Right lung (tissue), 10 donors: ENCODE measurements at places on chromosomes 16 and 17.

DNA sequence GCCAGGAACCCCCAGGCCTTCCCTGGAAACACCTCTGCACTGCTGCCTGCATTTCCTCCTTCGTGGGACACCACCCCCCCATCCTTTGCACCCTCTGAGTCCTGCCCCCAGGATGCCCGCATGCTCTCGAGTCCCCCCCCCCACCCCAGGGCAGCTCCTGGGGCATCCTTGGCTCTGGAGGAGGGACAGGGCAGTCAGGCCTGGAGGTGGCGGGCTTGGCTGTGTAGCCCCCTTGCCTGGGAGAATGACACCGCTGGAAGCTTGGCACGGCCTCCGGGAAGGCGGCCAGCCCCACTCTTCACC is 98.9 kb upstream of the GSE1 start:
- no peak for DNase-seq

DNA sequence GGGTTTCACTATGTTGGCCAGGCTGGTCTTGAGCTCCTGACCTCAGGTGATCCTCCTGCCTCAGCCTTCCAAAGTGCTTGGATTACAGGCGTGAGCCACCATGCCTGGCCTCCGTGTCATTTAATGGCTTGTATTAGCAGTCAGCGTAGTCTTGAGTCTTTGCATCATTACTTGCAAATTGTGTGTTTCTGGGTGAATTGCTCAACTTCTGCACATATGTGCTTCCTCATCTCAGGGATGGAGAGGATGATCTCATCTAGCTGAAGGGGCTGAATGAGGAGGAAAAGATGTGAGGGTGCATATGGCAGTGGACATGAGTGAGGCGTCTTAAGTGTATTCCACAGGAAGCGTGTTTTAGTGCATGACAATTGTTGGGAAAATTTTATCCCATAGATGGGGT is 155.8 kb downstream of the SNX29 start:
- no peak for DNase-seq

DNA sequence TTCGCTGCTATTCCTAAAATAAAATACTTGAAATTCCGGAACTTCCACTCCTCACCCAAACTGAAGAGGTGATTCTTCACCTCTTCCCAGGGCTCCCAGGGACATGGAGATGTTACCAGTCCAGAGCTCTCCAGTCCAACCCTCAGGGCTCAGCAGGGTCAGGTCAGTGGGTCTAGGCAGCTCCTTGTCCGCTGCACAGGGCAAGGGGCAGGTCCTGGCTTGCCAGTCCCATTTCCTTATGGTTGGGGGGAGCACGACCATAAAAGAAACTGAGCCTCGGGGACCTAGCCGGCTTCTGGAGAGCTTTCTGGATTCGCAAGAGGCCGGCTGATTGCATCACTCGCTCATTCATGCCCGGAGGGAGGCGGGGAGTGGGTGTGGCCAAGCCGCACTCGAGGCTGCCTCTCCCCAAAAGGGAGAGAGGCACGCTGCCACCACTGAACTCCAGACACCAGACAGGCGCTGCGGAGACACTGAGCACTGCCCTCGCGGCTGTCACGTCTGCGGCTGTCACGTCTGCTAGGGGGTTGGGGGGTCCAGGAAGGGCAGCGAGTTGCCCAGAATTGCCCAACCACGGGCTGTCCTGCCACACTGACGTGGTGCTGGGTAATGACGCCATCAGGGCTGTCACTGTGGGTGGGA is 15.8 kb downstream of the SLC7A5 start:
- peak; percentile 84 for DNase-seq

GRCh38 chr16:77684181-77684526 is 38.2 kb upstream of the NUDT7 start:
- DNase-seq, result peak; percentile 75

- DNase-seq, result no peak
These were observed 15.9 kb downstream of the HASPIN start for GRCh38 chr17:3739422-3740124.

GRCh38 chr17:81044764-81045589 is 10.0 kb downstream of the BAIAP2 start:
- peak; percentile 88 for DNase-seq

DNA sequence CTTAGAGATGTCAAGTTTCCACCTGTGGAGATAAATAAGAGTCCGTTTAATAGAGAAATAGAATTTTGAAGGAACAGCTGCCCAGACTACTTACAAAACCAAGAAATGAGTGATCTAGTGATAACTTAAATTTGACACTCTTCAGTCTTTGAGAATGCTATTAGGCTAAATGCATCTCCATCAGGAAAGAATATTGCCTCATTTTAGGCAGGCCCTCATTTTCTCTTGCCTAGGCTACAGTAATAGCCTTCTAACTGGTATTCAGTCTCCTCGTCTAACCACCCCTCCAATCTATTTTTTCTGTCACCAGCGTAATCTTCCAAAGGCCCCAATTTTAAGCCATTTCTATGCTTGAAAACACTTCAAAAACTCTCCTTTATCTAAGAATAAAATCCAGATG is 537.8 kb upstream of the CA10 start:
- no peak for DNase-seq
